ENCODE measurements at places on chromosomes 11 and 22. TPM values are rescaled to one million over a fixed set of nuclear protein-coding genes. Genes with fewer than 3 reads are reported as not detected.

DNA sequence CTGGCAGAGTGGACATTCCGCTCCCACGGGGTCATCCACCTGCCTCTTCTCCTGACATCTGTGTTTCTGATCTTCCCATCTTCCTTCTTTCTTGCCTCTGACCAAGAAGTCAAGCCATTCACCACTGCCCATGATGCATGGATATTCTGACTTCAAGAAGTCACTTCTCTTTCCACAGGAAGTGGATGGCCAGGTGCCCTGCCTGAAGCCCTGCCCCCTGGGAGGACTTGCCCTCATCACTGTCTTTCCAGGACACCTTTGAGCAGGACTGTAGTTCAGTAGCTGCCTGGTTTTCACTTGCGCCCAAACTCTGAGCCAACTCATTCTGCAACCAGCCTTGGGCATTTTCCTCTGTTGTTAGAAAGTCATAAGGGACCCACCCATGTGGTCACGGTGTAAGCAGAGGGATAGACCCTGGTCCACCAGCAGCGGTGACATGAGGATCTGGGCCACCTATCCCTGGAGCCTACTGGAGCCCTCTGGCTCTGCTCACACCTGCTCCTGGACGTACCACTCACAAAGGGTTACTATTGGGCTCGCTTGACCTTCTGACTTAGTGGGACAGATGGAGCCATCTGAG is 6.9 kb downstream of the CYTH4 start:
- no peak overlapping the region for H3K4me3 ChIP-seq
- H3K27me3 ChIP-seq = no peaks in the 10 kb centered on the region
- no peak for DNase-seq

DNA sequence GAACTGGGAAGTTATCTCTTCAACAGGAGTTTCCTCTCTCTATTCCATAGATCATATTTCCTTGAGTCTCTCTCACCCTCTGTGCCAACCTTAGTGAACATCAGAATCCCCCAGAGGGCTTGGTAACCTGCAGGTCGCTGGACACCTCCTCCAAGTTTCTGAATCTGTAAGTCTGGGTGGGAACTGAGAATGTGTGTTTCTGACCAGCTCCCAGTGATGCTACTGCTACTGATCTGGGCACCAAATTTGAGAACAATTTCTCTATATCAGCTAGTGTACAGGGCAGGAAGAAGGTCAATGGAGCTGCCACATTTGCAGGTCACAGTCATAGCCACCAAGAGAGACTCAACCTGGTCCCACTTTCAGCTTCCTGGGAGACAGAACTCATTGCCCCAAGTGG is 62.9 kb downstream of the RCN1 start:
- no peaks in the 10 kb centered on the region for H3K36me3 ChIP-seq
- peaks cover 19% of the 10 kb centered on the region for H3K27me3 ChIP-seq
- no peak for DNase-seq
- H3K4me3 ChIP-seq = no peak overlapping the region

The CST6 gene
- not detected for total RNA-seq

- no peaks in the 10 kb centered on the region for H3K36me3 ChIP-seq
- H3K27me3 ChIP-seq = no peaks in the 10 kb centered on the region
Measured at GRCh38 chr11:73348838-73349237, 27.4 kb upstream of the RELT start.
